ENCODE measurements at places on chromosomes 16 and 17.

DNA sequence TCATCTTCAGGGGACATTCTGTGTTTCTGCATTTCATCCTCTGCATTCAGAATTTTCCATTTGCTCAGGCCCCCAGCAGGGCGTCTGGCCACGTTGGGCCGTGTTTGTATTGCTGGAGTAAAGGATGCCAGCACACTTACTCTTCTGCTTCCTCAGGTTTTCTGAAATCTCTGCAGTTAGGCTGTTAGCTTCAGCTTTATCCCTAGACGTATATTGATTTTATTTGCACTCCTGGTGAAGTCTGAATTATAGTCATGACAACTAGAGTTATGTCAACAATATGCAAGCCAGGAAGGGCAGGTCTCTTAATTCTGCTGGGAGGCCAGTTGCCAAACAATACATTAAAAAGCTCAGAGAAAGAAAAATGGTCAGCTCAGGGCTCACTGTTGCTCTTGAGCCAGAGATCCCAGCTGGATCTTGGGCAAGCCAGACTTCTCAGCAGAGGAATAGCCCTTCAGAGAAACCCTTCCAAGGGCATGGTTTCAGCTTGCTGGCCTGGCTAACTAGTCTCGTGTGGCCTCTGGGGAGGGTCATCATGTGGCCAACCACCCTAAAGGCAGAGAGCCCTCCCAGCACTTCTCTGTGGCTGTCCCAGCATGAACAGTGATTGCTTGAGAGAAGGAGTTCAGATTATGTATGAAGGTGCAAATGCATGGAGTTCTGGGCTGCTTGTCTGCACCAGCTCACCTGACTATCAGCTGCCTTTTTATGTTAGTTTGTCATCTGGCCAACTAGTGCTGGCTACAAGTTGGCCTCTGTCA is 110.2 kb upstream of the CACNG5 start:
- DNase-seq, result peak; percentile 42

GRCh38 chr17:44971776-44972483 is 3.8 kb upstream of the C1QL1 start:
- no peak for DNase-seq

GRCh38 chr17:27157297-27157696 is 136.6 kb upstream of the WSB1 start:
- no peak for DNase-seq

DNA sequence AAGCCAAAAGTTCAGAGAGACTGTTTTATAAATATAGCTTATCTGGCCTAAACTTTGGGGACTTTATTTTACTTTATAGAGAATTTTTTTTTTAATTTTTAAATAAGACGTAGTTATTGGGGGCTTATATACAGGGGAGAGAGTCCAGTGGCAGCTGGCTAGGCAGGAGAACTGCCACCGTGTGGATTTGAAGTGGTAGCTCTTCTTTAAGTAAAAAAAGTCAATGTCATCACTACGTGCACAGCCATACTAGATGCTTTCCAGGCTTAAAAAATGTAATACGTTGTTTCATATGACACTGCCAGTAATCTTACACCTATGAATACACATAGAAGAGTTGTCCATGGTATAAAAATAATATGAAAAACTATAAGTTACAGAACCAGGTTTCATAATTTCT is 31.9 kb upstream of the ANKFY1 start:
- no peak for DNase-seq

GRCh38 chr17:4751932-4752331 is 12.2 kb upstream of the CXCL16 start:
- DNase-seq, result no peak

DNA sequence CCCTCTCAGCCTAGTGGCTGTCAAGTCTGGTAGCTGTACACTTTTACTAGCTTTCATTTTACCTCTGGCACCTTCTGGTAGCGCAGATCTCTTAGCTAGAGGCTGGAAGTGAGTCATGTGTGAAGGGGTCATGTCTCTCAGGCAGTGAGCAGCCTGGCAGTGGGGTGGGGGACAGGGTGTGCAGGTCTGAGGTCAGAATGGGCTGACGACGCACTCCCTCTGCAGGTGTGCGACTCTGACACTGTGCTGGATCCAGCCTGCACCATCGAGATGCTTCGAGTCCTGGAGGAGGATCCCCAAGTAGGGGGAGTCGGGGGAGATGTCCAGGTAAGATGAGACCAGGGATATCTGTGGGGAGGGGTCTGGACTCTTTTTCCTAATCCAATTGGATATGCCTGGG is 7.8 kb downstream of the HAS3 start:
- no peak for DNase-seq

- no peak for DNase-seq
Observed at GRCh38 chr16:10635365-10636021, 55.1 kb upstream of the EMP2 start.

DNA sequence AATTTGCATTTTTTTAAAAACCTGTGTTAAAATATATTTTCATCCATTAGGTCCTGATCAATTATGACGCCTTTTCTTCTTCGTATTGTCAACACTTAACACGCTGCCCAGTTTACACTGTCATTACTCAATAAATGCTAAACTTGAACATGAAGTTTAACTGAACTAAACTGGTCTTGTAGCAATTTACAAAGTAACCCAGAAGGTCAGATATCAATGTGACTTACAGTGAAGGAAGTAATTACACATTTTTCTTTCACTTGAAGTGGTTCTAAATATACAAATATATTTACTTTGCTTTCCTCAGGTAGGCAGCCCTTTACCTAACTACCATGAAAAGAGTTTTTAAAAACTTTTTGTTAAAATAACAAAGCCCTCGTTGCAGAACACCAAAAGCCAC is 256.5 kb upstream of the AXIN2 start:
- no peak for DNase-seq
